ENCODE measurements at places on chromosomes 5 and 9. TPM values are rescaled to one million over a fixed set of nuclear protein-coding genes. Genes with fewer than 3 reads are reported as not detected.

NXNL2 gene
- total RNA-seq, result not detected

BTNL3 gene
- not detected for total RNA-seq

GRCh38 chr9:91182429-91183225 lies 179.1 kb downstream of the AUH start:
- no peak for ATAC-seq

- no peak for ATAC-seq
Measured at GRCh38 chr9:37676411-37676830, 25.7 kb downstream of the FRMPD1 start.

Measured in gastroesophageal sphincter (tissue), 4 donors.